Astrocyte (in vitro differentiated cells and primary cell): ENCODE measurements at places on chromosomes 11 and 22. TPM values are rescaled to one million over a fixed set of nuclear protein-coding genes. Genes with fewer than 3 reads are reported as not detected.

The MAJIN gene
- not detected in 2 replicates for total RNA-seq

The TRIM48 gene
- not detected in 2 replicates for total RNA-seq

The RSF1 gene
- 84.0 and 95.9 TPM in 2 replicates for total RNA-seq

The INPP5J gene
- total RNA-seq, result 3.0 and 3.3 TPM in 2 replicates

The OR4A16 gene
- total RNA-seq, result not detected in 2 replicates

The OR56B1 gene
- total RNA-seq, result not detected in 2 replicates

The INCENP gene
- 13.3 and 17.7 TPM in 2 replicates for total RNA-seq

The MOGAT2 gene
- not detected in 2 replicates for total RNA-seq

The TMPRSS4 gene
- not detected in 2 replicates for total RNA-seq

The USP2 gene
- total RNA-seq, result 6.5 and 6.7 TPM in 2 replicates

The MCAM gene
- total RNA-seq, result 188 and 213 TPM in 2 replicates

The OR4D5 gene
- not detected in 2 replicates for total RNA-seq

The MS4A6E gene
- not detected in 2 replicates for total RNA-seq

The GPR83 gene
- total RNA-seq, result 0.14 TPM in 1 of 2 replicates, not detected in the other

The PSMA1 gene
- total RNA-seq, result 152 and 164 TPM in 2 replicates

The IL10RA gene
- 0.12 and 0.73 TPM in 2 replicates for total RNA-seq

The MICAL3 gene
- total RNA-seq, result 101 and 113 TPM in 2 replicates

The CCS gene
- total RNA-seq, result 23.1 and 23.2 TPM in 2 replicates
